Activated CD4-positive, alpha-beta T cell treated with anti-CD3 and anti-CD28 coated beads for 24 hours (primary cell): ENCODE measurements at places on chromosomes 13 and 19.

GRCh38 chr13:73684286-73684685 is 449.9 kb downstream of the KLF12 start:
- DNase-seq, result no peak

DNA sequence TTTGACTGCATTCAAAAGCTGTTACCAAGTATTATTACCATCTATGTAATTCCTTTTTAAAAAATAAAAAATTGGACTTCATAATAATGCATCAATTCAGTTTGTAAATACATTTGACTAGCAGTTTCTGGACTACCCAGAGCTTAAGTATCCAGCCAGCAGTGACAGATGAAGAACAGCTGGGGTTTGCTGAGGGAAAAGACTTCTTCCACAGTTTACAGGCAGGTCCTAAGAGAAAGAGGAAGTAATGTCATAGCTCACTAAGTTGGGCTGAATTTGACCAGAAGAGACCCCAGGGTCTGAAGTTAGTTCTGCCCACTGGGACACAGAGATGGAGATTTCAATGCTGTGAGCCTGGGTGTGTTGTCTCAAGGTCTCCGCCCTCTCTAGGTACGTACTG is 96.4 kb downstream of the MBNL2 start:
- no peak for DNase-seq

DNA sequence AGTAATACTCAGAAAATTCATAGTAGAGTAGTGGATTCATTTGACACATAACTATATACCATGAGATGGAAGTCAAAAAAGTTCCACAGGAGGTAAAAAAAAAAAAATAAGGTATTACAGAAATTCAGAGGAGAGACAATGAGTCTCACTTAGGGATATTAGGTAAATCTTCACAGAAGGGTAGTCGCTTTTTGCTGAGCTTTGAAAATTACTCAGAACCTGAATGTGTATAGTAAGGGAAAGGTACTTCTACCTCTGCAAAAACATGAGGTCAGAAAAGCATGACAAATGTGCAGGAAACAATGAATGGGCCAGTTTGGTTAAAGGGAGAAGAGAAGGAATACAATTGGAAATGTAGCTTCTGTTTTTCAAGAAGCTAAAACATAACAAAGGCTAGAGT is 250.6 kb downstream of the ITGBL1 start:
- DNase-seq, result no peak

- DNase-seq, result no peak
These were observed 227.8 kb upstream of the MIR17HG start for GRCh38 chr13:91119643-91120042.

- DNase-seq, result no peak
These were observed 181.5 kb downstream of the DNAJC3 start for GRCh38 chr13:95858286-95859075.

DNA sequence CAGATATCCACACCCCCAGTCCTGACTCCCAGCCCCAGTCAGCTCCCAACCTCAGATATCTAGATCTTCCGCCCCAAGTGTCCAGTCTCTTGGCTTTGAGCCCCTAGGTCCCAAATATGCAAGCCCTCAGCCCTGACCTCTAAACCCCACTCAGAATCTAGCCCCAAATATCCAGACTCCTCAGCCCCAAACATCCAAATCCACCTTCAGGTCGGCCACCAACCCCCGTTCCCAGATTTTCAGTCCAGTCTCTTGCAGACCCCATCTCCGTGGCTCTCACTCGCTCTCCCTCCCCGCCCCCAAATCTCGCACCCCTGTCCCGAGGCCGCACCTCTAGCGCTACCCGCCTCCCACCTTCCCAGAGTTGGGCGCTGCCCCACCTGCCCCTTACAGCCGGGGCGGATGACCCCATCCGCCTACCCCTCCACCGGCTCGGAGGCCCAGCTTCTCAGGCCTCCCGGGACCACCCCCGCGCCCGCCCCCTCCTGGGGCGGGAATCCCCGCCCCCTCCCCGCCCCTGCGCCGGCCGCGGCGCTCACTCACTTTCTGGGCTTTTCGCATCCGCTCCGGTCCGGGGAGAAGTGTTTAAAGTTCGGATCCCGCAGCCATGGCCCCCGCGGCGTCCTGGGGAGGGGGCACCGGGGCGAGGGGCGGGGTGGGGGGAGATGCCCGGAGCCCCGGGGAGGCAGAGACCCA is 604 bp downstream of the ERFL start:
- no peak for DNase-seq

DNA sequence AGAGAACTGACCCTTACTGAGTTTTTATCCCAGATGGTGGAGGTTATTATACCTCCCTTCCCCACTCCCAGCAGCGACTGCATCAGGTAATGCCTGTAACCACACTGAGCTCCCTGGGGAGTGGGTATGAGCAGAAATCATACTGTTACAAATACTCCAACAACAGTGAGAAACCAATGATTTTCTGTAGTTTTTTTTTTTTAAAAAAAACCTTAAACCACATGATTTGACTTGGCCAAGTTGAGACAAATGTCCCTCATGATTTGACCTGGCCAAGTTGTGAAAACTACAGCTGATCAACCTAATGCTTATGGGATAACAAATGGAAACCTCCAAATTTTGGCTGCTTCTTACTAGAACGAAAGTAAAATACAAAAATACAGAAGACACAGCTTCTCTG is 33.1 kb upstream of the SERP2 start:
- DNase-seq, result no peak

GRCh38 chr13:44565881-44566280 is 10.2 kb downstream of the TSC22D1 start:
- no peak for DNase-seq

- DNase-seq, result no peak
These were observed 12.8 kb downstream of the LILRA1 start for GRCh38 chr19:54606230-54606629.

- DNase-seq, result no peak
These were observed 10.1 kb downstream of the LGALS7B start for GRCh38 chr19:38799104-38799503.

DNA sequence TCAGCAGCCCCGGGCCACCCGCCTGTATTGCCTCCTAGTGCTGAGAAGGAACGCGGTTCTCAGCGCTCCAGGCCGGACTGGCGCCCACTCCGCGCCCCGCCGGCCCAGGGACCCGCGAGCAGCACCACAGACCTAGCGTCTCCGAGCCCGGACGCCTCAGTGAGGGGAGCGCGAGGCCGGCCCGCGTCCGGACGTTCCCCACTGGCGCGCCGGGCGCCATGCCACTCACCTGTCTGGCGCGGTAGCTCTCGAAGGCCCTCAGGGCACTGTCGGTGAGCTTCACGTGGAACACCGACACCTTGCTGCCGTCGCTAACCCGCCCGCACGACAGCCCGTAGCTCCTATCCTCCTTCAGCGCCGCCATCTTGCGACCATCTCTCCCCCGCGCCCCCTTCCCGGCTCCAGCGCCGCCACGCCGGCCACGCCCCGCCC is at the start of gene ELL:
Gene ELL (minus strand): TSS at position 379 of the 432 bp plus-strand sequence. CDS start 15 bp downstream, at position 364.
- no peak for DNase-seq

GRCh38 chr13:25347151-25347550 is 24.6 kb upstream of the ATP8A2 start:
- no peak for DNase-seq

DNA sequence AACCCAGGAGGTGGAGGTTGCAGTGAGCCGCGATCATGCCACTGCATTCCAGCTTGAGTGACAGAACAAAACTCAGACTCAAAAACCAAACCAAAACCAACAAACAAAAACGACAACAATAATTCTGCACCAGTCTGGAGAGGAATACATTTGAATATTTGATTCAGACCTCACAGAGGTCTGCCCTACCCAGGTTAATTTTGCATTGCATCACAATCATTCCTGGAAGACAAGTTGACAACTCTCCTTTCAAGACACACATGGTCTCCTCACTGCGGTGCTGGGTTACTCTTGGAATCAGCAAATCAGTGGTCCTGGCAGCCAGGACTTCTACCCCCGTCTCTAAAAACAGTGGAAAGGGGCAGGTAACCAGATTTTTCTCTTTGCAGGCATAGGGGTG is 79.9 kb upstream of the TMTC4 start:
- DNase-seq, result no peak

- no peak for DNase-seq
These were observed 162.2 kb downstream of the KDM4B start for GRCh38 chr19:5131031-5131505.

GRCh38 chr19:49640113-49640898 is at the start of gene RRAS:
TSS of gene RRAS (minus strand) at chr19:49640143. CDS start at chr19:49640098, 45 bp downstream.
- peak; percentile 100 for DNase-seq

DNA sequence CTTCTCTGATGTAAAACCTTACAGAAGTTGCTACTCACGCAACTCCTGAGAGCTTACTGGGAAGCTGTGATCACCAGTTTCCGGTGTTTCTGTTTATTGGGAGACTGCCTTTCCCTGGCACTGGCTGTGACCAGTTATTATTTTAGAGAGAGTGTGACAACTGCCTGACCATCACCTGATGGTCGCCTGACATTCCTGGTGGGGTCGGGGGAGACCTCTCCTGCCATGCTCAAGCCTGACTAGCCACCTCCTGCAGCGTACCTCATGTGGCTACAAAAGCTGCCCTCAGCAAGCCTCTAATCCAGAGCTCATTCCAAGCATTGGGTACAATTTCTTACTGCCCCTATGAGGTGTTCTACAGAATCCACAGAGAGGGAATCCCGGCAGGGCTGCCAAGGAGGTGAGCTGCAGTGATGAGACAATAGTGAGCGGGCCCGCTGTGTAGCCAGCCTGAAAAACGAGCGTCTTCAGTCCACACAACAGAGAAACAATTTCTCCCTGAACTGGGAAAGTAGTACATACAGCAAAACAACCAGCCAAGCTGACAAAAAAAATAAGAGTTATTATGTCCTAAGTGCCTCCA is 28.7 kb downstream of the GJA3 start:
- no peak for DNase-seq

GRCh38 chr19:17703824-17704463 is 15.3 kb upstream of the MAP1S start:
- peak; percentile 62 for DNase-seq

DNA sequence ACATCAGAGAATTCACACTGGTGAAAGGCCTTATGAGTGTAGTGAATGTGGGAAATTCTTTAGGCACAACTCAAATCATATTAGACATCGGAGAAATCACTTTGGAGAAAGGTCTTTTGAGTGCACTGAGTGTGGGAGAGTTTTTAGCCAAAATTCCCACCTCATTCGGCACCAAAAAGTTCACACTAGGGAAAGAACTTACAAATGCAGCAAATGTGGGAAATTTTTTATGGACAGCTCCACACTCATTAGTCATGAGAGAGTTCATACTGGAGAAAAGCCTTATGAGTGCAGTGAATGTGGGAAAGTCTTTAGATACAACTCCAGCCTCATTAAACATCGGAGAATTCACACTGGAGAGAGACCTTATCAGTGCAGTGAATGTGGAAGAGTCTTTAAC is 10.1 kb downstream of the ZNF17 start:
- no peak for DNase-seq

DNA sequence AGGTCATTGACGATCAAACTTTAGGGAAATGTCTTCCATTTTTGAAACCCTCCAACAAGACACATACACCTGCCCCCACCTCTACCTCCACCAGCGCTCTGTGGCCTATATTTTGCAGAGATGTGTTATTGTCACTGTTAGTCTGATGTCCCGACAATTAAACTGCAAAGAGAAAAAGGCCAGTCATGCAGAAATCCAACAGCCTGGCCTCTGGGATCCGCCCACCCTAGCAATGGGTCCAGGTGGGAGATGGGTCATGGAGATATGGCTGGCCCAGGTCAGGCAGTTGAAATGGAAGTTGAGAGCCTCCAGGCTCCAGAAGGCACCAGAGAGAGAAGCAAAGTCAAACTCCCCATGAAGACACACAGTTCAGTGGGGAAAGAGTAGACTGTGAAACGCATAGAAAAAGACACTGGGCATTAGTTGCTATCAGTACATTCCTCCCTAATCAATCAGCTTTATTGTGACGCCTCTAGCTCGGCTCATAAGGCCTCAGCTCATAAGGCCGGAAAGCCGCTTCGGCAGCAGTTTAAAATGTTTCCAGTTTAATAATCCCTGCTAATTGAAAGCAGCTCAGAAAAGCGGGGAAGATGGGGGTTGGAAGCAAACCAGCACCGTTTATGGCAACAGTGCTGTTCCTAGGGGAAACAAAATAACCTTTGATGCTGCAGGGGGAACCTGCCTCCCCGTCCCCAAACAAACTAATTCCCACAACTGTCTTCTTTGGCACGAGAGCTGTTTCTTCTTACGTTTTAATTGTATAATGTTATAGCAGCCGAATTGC is 239.7 kb upstream of the ZNF507 start:
- no peak for DNase-seq

- no peak for DNase-seq
These were observed 699 bp downstream of the TMEM259 start for GRCh38 chr19:1019980-1020867.

DNA sequence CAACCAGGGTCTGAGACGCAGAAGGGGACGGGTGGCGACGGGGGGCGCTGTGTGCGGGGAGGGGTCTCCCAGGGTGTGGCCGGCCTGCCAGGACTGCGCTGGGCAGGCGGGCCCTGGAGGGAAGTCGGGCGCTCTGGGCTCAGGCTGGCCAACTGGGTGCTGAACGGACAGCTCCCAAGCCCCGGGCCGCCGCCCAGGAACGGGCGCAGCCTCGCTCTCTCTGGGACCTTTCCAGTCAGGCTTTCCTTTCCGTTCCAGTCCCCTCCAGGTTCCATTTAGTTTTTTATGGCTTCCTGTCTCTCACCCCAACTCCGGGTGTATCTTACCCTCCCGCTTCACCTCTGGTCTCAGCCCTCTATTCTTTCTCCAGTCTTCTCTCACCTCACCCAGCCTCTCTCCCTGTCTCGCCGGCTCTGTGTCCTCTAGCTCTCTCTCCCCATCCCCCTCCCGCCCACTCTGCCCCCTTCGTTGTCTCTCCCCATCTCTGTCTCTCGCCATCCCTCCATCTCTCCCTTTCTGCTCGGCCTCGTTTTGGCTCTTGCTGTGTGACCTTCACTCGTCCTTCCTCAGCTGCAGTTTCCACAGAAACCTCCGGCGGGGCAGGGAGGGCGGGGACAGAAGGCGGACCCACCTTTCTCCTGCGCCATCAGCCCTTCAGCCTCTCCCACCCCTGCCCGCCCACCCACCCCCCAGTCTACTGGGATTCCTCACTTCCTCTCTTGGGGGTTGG is 3.3 kb upstream of the ATP1A3 start:
- DNase-seq, result no peak
